ENCODE measurements at places on chromosomes 7 and 10. TPM values are rescaled to one million over a fixed set of nuclear protein-coding genes. Genes with fewer than 3 reads are reported as not detected.

The MMRN2 gene
- total RNA-seq: 199 TPM

The IFRD1 gene
- 31.8 TPM for total RNA-seq

The IDI2 gene
- total RNA-seq: not detected

The SRGN gene
- total RNA-seq: 1,601 TPM

The SPDYE11 gene
- not detected for total RNA-seq

The CALD1 gene
- total RNA-seq: 120 TPM

The AKR1D1 gene
- total RNA-seq: not detected

The IL15RA gene
- 52.3 TPM for total RNA-seq

The CYP3A4 gene
- total RNA-seq: not detected

The MRLN gene
- total RNA-seq: not detected

The NEURL1 gene
- 0.10 TPM for total RNA-seq

The ATP6V1F gene
- 128 TPM for total RNA-seq

The RAB18 gene
- 36.3 TPM for total RNA-seq

The SEMA3D gene
- 3.2 TPM for total RNA-seq

The SUN3 gene
- total RNA-seq: not detected

The GFRA1 gene
- total RNA-seq: 3.7 TPM

The TMEM176B gene
- total RNA-seq: not detected

The PARP12 gene
- total RNA-seq: 69.2 TPM

The ZNF485 gene
- 1.1 TPM for total RNA-seq

The CYP2E1 gene
- total RNA-seq: under 0.01 TPM

The LIPJ gene
- not detected for total RNA-seq

The SLC13A1 gene
- total RNA-seq: not detected

The CTAGE4 gene
- total RNA-seq: not detected

The MYO3A gene
- not detected for total RNA-seq

The KLF14 gene
- total RNA-seq: not detected

The ADCYAP1R1 gene
- total RNA-seq: not detected

The PDZD7 gene
- total RNA-seq: 0.07 TPM

The ARMC3 gene
- total RNA-seq: not detected

The MRPS17 gene
- total RNA-seq: 16.2 TPM

The FAM237B gene
- not detected for total RNA-seq

The MACROH2A2 gene
- total RNA-seq: 1.1 TPM

The CTNNA3 gene
- not detected for total RNA-seq

The ODAD2 gene
- total RNA-seq: 1.7 TPM

The PNLIPRP2 gene
- total RNA-seq: not detected

The PNLIP gene
- not detected for total RNA-seq

The PPA1 gene
- total RNA-seq: 198 TPM

The GHRHR gene
- not detected for total RNA-seq

The CHAT gene
- not detected for total RNA-seq

The WEE2 gene
- total RNA-seq: not detected

The CRYGN gene
- not detected for total RNA-seq

The VAX1 gene
- not detected for total RNA-seq

The SPDYE16 gene
- not detected for total RNA-seq

The TBXAS1 gene
- 0.67 TPM for total RNA-seq

The RPEL1 gene
- total RNA-seq: not detected

The NEBL gene
- 7.6 TPM for total RNA-seq

The TMEM270 gene
- total RNA-seq: not detected

The FIS1 gene
- 217 TPM for total RNA-seq

The NEUROD6 gene
- total RNA-seq: not detected

The TPST1 gene
- total RNA-seq: 15.3 TPM

The ADIRF gene
- total RNA-seq: 71.8 TPM

The APBB1IP gene
- total RNA-seq: not detected

The TEX36 gene
- not detected for total RNA-seq

The MYL10 gene
- total RNA-seq: not detected
